Activated CD4-positive, alpha-beta T cell treated with anti-CD3 and anti-CD28 coated beads, Interleukin-2, amount 50 U/mL, for 16 hours (primary cell): ENCODE measurements at places on chromosomes 6 and 20.

- no peak for DNase-seq
Measured at GRCh38 chr6:134502614-134503549, 185.0 kb upstream of the SGK1 start.

DNA sequence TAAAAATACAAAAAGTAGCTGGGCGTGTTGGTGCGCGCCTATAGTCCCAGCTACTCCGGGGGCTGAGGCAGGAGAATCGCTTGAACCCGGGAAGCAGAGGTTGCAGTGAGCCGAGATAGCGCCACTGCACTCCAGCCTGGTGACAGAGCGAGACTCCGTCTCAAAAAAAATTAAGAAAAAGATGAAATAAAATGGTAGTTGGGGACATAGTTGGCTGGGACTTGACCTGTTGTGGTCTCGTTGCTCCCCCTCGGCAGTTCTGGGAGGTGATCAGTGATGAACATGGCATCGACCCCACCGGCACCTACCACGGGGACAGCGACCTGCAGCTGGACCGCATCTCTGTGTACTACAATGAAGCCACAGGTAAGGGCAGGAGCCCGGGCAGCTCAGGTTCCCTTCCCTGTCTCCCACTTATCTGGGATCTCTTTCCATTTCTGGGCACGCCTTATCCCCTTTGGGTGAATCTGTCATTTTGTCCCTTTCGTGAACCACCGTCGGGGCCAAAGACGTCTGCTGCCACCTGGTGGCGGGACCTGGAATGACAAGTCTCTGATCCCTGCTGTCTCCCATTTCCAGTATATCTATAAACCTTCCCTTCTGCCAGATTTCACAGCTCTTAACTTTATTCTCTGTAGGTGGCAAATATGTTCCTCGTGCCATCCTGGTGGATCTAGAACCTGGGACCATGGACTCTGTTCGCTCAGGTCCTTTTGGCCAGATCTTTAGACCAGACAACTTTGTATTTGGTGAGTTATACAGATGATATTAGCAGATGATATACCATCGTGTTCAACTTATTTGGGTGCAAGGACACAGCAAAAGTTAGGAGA, 2.3 kb downstream of the TUBB start:
- DNase-seq: peak; percentile 85

DNA sequence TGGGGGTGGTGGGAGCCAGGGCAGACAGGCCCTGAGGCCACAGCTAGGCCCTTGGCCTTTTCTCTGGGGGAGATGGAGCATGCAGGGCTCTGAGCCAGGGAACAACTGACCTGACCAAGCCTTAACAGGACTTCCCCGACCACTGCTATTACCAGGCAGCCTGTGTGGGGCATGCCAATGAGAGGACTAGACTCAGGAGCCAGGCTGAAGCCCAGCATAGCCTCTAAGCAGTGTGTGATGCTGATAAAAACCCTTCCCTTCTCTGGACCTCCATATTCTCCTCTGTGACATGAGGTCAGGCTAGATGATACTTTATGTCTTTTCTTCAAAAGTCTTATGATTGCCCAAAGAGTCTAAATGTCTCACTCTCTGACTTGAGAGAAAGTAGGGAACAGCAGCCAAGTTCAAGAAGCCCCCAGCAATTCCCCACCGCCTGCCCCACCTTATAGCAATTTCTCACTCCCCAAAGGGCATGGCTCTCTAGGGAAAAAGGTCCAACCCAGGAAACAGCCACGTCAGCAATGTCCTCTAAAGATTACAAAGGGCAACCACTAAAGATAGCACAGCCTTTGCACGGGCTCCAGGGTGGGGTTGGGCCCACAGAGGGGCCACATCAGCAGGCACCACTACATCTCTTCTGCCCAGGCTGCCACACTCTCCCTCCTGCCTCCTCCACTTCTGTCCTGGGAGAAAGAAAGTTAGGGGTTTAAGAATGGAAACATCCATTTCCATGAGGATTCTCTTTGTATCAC, 71.3 kb downstream of the TRERF1 start:
- DNase-seq: no peak

DNA sequence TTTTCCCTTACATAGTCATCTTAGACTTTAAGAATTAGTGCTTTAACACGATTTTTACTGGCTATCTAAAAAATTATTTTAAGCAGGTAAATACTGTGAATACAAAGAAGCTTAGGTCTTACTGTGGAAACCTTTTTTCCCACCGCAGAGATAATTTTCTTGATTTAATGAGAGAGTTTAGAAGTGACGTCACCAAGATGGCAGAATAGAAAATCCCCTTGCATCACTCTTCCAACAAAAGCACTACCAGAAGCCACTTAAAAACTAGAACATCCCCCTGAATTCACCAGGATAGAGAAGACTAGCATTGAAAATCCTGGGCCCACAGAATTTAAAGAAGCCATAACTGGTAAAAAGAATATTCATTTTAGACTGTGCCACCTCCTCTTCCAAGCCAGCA, 375.4 kb upstream of the PTCHD4 start:
- DNase-seq: no peak

GRCh38 chr6:100185615-100186014, 191.6 kb upstream of the MCHR2 start:
- peak; percentile 21 for DNase-seq

DNA sequence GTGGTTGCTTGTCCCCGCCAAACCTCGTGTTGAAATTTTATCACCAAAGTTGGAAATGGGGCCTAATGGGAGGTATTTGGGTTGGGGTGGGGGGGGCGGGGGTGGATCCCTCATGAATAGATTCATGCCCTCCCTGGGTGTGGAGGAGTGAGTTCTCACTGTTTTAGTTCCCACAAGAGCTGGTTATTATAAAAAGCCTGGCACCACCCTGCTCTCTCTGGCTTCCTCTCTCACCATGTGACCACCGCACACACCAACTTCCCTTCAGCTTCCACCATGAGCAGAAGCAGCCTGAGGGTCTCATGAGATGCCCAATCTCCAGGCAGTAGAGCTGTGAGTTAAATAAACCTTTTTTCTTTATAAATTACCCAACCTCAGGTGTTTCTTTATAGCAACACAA, 111.3 kb downstream of the PRDM1 start:
- no peak for DNase-seq

GRCh38 chr20:23917024-23917725, 37.6 kb upstream of the CST5 start:
- no peak for DNase-seq

DNA sequence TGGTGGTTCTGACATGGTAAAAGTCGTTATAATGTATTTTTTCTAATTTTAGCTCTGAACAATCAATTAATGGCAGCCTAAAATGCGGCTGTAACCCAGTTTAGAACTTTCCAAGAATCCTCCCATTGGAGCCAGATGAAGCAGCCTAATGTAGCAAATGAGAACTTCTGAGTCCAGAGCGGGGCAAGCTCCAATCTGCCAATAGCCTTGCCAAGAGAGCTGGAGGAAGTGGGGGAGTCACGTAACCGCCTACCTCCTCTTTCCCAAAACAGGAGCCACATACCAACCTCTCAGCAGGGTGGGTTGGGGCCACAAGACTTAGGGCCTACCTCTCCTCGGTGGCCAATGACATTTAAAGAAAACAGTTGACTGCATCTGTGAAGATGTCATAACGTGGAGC, 230.6 kb downstream of the SOD2 start:
- DNase-seq: no peak

- peak; percentile 62 for DNase-seq
Measured at GRCh38 chr6:24766680-24767462, 7.9 kb upstream of the GMNN start.

GRCh38 chr6:43717822-43718221, 30.2 kb upstream of the MRPS18A start:
- no peak for DNase-seq

GRCh38 chr6:87832025-87832825, 130.2 kb upstream of the AKIRIN2 start:
- peak; percentile 47 for DNase-seq
